ENCODE measurements at places on chromosomes 12 and 14.

DNA sequence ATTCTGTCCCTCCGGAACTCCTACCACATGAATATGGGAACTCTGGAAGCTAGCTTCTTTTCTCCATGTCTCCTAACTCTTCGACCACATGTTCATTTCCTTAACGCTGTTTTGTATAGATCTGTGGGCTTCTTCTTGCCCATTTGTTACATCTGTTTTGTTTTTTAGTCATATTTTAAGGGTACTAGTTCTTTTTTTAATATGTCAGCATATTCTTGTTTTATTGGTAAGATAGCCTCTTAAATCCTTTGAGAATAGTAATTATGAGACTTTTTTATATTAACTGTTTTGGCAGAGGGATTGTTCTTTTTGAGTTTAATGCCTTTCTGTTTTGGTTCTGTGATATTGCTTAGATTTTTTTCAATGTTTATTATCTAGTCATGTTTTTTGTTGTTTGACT is 70.5 kb downstream of the VRK1 start:
- H3K27ac ChIP-seq: no peak overlapping the region
- no peaks in the 10 kb centered on the region for H3K27me3 ChIP-seq
- no peaks in the 10 kb centered on the region for H3K4me1 ChIP-seq
- H3K4me3 ChIP-seq: no peak overlapping the region
- no peak for DNase-seq
- no peaks in the 10 kb centered on the region for H3K36me3 ChIP-seq

DNA sequence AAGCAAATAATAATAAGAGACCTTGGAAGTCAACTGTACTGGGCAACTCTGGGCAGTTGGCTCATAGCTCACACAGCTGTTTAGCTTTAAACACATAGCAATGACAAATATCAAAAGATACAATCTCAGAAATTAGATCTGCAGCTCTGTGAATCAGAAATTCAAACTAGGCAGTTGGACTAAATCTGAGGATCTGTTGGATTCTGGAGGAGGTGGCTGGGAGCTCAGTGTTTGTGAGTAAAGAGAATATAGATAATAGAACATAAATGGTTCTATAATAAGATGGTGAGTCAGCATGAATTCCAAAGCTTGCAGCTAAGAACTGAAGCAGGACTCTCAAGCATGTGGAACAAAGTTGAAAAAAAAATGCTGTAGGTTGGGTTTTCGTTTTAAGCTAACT is 1949.4 kb upstream of the SEL1L start:
- no peak overlapping the region for H3K4me3 ChIP-seq
- H3K4me1 ChIP-seq: no peaks in the 10 kb centered on the region
- no peak overlapping the region for H3K27ac ChIP-seq
- DNase-seq: no peak

DNA sequence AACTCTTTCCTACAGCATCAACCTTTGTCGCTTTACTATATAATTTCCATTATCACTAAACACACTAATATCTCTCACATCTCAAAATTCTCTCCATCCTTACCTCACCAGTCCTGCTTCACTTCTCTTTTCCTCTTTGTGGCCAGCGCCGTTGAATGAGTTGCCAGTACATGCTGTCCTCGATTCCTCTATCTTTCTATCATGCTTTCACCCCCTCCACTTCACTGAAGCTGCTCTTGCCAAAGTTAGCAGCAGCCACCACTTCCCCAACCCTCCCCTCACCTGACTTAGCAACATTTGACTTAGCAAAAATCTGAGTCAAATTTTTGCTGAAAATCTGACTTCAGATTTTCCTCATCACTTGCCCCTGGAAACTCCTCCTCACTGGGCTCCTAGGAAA is 210.4 kb downstream of the ANO6 start:
- H3K4me1 ChIP-seq: peaks cover 5% of the 10 kb centered on the region
- no peak overlapping the region for H3K4me3 ChIP-seq
- DNase-seq: peak; percentile 19

- peaks cover 69% of the 10 kb centered on the region for H3K36me3 ChIP-seq
- H3K4me1 ChIP-seq: no peaks in the 10 kb centered on the region
- no peak overlapping the region for H3K4me3 ChIP-seq
- no peaks in the 10 kb centered on the region for H3K27me3 ChIP-seq
- no peak for DNase-seq
Measured at GRCh38 chr12:132572106-132572505, 38.3 kb downstream of the LRCOL1 start.

GRCh38 chr14:78016532-78016931 is 153.6 kb upstream of the NRXN3 start:
- peaks cover 18% of the 10 kb centered on the region for H3K27me3 ChIP-seq
- H3K4me3 ChIP-seq: no peak overlapping the region
- H3K27ac ChIP-seq: no peak overlapping the region

GRCh38 chr12:51293696-51294095 is 23.5 kb upstream of the SMAGP start:
- no peak for DNase-seq
- H3K4me3 ChIP-seq: no peak overlapping the region
- no peaks in the 10 kb centered on the region for H3K27me3 ChIP-seq
- H3K27ac ChIP-seq: no peak overlapping the region
- H3K4me1 ChIP-seq: no peaks in the 10 kb centered on the region

DNA sequence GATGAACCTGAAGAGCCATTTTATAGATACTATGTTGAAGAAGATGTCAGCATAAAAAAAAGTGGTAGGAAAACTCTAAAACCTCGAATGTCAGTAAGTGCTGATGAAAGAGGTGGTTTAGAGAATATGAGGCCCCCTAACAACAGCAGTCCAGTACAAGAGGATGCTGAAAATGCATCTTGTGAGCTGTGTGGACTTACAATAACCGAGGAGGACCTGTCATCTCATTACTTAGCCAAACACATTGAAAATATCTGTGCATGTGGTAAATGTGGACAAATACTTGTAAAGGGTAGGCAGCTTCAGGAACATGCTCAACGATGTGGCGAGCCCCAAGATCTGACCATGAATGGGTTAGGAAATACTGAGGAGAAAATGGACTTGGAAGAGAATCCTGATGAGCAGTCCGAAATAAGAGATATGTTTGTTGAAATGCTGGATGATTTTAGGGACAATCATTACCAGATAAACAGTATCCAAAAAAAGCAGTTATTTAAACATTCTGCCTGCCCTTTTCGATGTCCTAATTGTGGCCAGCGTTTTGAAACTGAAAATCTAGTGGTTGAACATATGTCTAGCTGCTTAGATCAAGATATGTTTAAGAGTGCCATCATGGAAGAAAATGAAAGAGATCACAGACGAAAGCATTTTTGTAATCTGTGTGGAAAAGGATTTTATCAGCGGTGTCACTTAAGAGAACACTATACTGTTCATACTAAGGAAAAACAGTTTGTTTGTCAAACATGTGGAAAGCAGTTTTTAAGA is 17.8 kb upstream of the HSPA2 start:
- H3K36me3 ChIP-seq: peaks cover 23% of the 10 kb centered on the region
- H3K27ac ChIP-seq: no peak overlapping the region
- H3K27me3 ChIP-seq: no peaks in the 10 kb centered on the region
- no peak overlapping the region for H3K4me3 ChIP-seq

GRCh38 chr14:58239244-58240195 is 5.1 kb upstream of the PSMA3 start:
- DNase-seq: peak; percentile 67
- H3K4me1 ChIP-seq: peaks cover 17% of the 10 kb centered on the region
- H3K4me3 ChIP-seq: peak overlapping the region; percentile 73
- no peaks in the 10 kb centered on the region for H3K36me3 ChIP-seq
- no peaks in the 10 kb centered on the region for H3K27me3 ChIP-seq
- H3K27ac ChIP-seq: peak overlapping the region; percentile 75

GRCh38 chr12:53500142-53500775 is 824 bp upstream of the TARBP2 start:
- H3K4me1 ChIP-seq: peaks cover 63% of the 10 kb centered on the region
- peak overlapping the region; percentile 80 for H3K4me3 ChIP-seq
- peak; percentile 52 for DNase-seq

- no peak overlapping the region for H3K27ac ChIP-seq
- no peaks in the 10 kb centered on the region for H3K36me3 ChIP-seq
- H3K4me1 ChIP-seq: peaks cover 12% of the 10 kb centered on the region
- peaks cover 26% of the 10 kb centered on the region for H3K27me3 ChIP-seq
- no peak overlapping the region for H3K4me3 ChIP-seq
Measured at GRCh38 chr14:104352493-104353220, 214.3 kb downstream of the KIF26A start.

DNA sequence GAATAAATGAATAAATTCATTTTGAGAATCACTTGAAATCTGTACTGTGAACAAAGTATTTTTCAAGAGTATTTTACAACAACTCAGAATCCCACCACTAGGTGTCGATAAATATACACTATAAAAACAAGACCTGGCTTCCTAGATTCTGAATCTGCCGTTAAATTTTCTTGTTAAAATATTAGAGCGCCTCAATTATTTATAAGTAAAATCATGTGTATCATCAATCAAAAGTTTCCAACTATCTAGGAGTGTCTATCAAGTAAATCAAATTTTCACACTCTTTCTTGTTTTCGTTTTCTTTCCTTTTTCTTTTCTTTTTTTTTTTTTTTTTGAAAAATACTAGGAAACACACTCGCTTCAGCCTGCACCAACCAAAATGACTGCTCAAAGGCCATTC is 179.2 kb upstream of the DCN start:
- H3K36me3 ChIP-seq: no peaks in the 10 kb centered on the region
- no peak for DNase-seq

- no peak overlapping the region for H3K27ac ChIP-seq
- H3K4me1 ChIP-seq: peaks cover 22% of the 10 kb centered on the region
- H3K36me3 ChIP-seq: no peaks in the 10 kb centered on the region
- no peaks in the 10 kb centered on the region for H3K27me3 ChIP-seq
Measured at GRCh38 chr14:20487396-20487725, 18.0 kb upstream of the RNASE10 start.

DNA sequence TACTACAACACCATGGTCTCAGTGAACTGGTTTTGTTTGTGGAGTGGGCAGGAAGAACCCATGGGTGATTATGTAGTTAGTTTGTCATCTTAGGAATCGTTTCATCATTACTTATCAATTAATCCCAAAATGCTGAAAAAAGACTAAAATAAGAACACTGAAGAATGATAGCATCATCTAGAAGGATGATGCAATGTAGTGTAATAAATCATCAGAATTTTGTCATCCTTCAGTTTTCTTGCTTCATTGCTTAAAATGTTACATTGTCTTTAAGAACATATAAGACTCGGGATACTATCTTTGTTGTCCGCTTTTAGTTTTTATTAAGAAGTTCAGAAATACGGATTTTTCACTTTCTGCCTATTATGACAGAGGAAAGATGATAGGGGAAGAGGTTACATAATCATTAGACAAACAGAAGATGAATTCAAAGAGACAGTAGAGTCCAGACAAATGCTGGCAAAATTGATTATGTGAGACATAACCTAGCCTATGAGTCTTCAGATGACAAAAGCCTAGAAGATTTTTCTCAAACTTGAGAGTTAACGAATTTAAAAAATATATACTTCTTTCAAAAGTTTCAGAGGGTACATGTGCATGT is 10.8 kb upstream of the SMOC1 start:
- no peaks in the 10 kb centered on the region for H3K4me1 ChIP-seq
- H3K4me3 ChIP-seq: no peak overlapping the region
- peaks cover 45% of the 10 kb centered on the region for H3K27me3 ChIP-seq
- H3K36me3 ChIP-seq: no peaks in the 10 kb centered on the region
- no peak overlapping the region for H3K27ac ChIP-seq
- DNase-seq: no peak

DNA sequence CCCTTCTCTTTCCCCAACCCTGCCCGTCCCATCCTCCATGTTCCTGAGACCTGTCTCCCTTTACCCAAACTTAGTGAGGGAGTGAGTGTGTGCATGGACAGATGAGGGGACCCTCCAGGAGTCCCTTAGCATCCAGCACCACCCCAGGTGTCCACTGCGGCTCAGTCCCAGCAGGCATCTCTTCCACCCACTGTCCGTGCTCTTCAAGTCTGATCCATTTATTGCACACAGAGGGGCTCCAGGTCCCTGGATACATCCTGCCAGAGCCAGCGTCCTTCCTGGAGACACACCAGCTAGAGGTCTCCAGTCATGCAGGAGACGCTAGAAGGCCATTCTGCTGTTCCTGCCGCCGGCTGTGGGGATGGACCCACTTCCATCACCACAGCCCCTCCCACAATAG is 239.2 kb downstream of the ADGRD1 start:
- H3K27ac ChIP-seq: no peak overlapping the region
- no peaks in the 10 kb centered on the region for H3K4me1 ChIP-seq
- H3K4me3 ChIP-seq: no peak overlapping the region

- no peak overlapping the region for H3K27ac ChIP-seq
- DNase-seq: no peak
- no peaks in the 10 kb centered on the region for H3K36me3 ChIP-seq
- no peak overlapping the region for H3K4me3 ChIP-seq
Measured at GRCh38 chr12:11687528-11687927, 38.1 kb downstream of the ETV6 start.

- no peak overlapping the region for H3K27ac ChIP-seq
- no peak for DNase-seq
- no peak overlapping the region for H3K4me3 ChIP-seq
- peaks cover 52% of the 10 kb centered on the region for H3K4me1 ChIP-seq
Measured at GRCh38 chr14:102212845-102213244, 73.1 kb downstream of the WDR20 start.

GRCh38 chr12:1584326-1584725 is 10.1 kb downstream of the FBXL14 start:
- H3K27me3 ChIP-seq: no peaks in the 10 kb centered on the region
- H3K27ac ChIP-seq: no peak overlapping the region
- no peak overlapping the region for H3K4me3 ChIP-seq
- H3K4me1 ChIP-seq: peaks cover 48% of the 10 kb centered on the region
- no peak for DNase-seq

- H3K27me3 ChIP-seq: no peaks in the 10 kb centered on the region
- H3K4me1 ChIP-seq: peaks cover 47% of the 10 kb centered on the region
- peak overlapping the region; percentile 94 for H3K27ac ChIP-seq
- no peak for DNase-seq
- no peak overlapping the region for H3K4me3 ChIP-seq
- H3K36me3 ChIP-seq: peaks cover 36% of the 10 kb centered on the region
Measured at GRCh38 chr12:124419292-124420040, 124.6 kb downstream of the RFLNA start.

DNA sequence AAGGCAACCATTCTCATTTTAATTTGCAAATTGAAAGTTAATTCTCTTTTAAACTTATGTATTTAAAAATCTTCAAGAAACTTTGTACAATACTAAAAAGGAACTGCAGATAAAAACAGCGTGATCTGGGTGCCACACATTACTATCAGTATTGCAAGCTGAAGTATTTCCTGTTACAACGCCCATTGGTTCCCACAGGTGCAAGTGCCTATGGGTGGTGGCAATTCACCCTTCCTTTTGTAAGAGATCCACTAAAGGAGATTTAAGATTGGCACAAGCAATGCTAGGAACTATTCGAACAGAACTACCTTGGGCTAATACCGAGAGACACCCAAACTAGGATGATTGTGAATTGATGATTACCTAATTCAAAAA is 13.2 kb downstream of the TAOK3 start:
- H3K27me3 ChIP-seq: no peaks in the 10 kb centered on the region
- peaks cover 35% of the 10 kb centered on the region for H3K4me1 ChIP-seq
- no peak overlapping the region for H3K27ac ChIP-seq
- H3K4me3 ChIP-seq: no peak overlapping the region
- H3K36me3 ChIP-seq: no peaks in the 10 kb centered on the region

- H3K27me3 ChIP-seq: peaks cover 4% of the 10 kb centered on the region
- H3K4me3 ChIP-seq: no peak overlapping the region
- DNase-seq: no peak
- H3K4me1 ChIP-seq: no peaks in the 10 kb centered on the region
- H3K36me3 ChIP-seq: no peaks in the 10 kb centered on the region
- no peak overlapping the region for H3K27ac ChIP-seq
Measured at GRCh38 chr12:107560165-107560898, 125.3 kb upstream of the PWP1 start.
